ENCODE measurements at places on chromosomes 16 and 17.

DNA sequence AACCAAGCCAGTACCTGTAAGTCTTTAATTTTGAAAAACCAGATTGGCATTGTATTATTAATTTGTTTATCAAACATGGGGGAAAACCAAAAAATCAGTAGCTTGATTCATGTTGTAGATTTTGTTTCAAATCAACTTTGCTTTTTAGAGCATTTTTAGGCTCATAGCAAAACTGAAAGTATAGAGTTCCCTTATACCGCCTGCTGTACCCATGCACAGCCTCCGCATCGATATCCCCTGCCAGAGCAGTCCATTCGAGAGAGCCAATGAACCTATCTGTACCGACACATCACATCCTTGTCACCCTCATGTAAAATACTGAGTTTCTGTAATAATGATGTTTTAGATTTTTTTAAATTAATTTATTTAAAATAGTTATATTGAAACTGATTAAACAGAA, 16.2 kb upstream of the MRC2 start:
- no peak for DNase-seq

DNA sequence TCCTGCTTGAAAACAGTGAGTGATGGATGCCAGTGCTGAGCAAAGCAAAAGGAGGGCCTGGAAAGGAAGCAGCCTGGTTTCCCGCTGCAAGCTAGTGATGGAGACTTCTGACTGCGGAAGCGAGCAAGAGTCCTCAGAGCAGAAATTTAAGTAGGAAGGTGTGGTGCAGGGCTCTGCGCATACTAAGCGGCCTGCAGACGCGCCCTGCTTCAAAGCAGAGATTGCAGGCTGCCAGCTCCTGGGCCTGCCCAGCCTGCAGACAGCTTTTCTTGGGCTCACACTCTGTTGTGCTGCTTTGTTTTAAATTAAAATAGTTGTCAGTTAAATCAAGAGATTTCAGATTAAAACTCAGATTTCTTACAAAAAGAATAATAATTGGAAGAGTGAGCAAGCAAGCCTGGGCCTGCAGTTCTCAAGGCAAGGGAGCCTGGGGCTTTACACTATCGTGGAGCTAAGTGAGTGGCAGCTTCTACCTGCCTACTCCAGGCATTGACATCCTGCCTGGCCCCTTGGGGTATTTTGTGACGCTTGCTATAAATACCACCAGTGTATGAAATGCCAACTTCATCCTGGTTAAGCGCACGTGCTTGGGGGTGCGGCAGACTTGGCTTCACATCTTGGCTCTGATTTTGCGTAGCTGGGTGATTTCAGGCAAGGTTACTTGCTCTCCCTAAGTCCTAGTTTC, 237.3 kb downstream of the XYLT1 start:
- DNase-seq, result no peak

DNA sequence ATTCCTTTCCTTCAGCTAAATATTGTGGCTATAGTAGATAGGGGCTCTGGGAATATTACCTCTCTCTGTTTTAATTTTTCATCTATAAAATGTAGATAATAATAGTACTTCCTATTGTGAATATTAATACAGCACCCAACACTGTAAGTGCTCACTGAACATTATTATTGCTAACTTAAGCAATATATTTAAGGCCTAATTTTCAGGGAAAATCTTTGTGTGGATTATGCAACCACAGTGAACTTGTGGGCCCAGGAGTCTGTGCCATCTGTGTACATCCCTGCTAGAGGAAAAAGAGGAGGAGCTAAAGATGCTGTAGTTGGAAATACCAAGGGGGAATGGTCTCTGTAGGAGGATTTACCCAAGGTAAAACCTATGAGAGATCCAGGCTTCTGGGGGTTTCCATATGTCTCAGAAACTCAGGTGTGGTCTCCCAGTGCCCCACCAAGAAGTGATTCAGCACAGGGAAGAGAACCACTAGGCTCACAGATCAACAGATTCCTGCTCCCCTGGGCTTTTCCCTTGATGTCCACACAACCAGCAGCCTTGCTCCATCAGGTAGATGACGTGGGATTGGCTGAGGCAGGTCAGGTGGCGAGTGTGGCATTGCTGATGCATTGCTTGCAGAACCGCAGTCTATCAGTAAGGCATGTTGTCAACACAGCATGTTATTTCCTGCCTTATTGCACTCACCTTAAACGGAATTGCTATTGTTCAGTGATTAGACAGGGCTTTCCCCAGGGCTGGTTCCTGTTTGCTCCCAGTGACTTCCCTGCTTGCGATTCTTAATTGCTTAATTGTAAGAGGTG, 1.6 kb upstream of the N4BP1 start:
- DNase-seq, result no peak

- no peak for DNase-seq
Measured at GRCh38 chr17:49239963-49240362, 9.4 kb upstream of the PHOSPHO1 start.
